ENCODE measurements at places on chromosomes 4 and X.

- no peak for DNase-seq
Observed at GRCh38 chr4:148633720-148634119, 191.5 kb upstream of the NR3C2 start.

- no peak for DNase-seq
Observed at GRCh38 chrX:38221391-38221929, 789 bp upstream of the SRPX start.

GRCh38 chrX:47843363-47843762, 6.7 kb downstream of the ZNF81 start:
- DNase-seq: no peak

DNA sequence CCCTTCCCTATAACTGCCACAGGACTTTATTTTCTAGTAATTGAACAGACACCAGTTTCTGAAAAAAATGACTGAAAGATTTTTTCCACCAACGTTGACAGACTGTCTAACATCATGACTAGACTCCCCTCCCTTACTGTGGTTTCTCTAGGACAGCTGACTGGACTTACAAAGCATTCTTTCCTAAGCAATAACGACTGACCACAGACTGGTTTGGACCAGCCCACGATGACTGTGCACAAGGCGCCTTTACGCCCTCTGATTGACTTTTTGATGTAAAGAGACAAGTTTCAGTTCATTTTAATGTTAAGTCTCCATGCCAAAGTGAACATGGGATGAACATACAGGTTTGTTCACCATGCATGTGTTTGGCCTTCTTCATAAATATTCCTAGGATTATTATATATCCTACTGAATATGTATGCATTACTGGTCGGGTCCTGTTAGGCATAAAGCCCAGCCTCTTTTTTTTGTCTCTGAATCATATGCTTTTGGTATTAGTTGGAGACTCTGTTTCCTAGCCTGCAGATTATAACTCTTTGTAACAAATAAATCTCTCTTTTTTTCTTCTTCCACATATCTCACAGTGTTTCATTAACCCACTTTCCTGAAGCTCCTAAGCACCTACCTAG, 50.5 kb upstream of the UGT2B4 start:
- no peak for DNase-seq

DNA sequence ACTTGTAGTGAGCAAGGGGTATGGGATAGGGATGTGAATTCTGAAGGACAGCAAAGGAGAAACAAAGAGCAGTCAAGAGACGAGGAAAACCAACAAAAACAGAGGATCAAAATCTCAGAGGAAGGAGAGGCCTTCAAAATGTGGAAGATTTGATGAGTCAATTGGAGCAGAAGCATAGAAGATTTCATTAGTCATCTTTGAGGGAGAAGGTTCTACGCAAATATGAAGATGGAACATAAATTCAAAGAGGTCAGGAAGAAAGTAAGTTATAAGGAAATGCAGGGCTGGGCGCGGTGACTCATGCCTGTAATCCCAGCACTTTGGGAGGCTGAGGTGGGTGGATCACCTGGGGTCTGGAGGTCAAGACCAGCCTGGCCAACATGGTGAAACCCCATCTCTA, 35.4 kb downstream of the MID2 start:
- no peak for DNase-seq

- no peak for DNase-seq
Observed at GRCh38 chr4:163332526-163333406, at the start of gene NPY1R. TSS of gene NPY1R (minus strand) at chr4:163332596. CDS start at chr4:163326554, 6,042 bp downstream.

- DNase-seq: no peak
Observed at GRCh38 chr4:169840554-169840953, 82.8 kb upstream of the HPF1 start.

GRCh38 chr4:105344141-105344540, 129.7 kb downstream of the PPA2 start:
- DNase-seq: no peak

DNA sequence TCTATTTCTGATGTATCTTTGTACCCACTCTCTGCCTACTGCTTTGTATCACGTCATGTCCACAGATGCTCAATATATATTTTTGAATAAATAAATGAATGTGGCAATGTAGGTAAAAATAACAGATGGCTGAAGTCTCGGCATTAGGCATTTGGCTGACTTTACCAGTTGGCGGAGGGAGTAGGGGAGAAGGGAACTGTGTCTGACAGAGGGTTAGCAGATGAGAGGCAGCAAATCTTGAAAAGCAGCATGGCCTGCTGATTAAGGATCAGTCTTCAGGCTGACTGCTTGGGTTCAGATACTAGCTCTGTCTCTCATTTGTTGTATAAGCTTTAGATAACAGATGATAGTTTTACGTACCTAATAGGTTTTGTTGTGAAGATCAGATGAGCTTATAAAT, 31.9 kb upstream of the RASGEF1B start:
- no peak for DNase-seq

DNA sequence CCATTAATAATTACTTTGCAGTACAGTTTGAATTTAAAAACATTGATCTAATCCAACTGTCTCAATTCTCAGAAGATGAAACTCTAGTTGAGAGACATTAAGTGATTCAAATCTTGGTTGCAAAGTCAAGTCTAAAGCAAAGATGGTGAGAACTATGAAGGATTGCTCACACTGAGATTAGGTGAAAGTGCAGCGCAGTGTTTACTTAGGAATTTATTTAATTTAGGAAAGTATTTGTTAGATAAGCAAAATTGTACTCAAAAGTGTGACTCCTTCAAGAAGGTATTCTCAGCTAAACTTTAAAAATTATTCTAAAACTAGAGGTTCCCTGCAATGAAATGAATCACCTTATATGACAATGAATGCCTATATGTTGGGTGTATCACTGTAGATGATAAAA, 454.9 kb downstream of the PDGFC start:
- no peak for DNase-seq

DNA sequence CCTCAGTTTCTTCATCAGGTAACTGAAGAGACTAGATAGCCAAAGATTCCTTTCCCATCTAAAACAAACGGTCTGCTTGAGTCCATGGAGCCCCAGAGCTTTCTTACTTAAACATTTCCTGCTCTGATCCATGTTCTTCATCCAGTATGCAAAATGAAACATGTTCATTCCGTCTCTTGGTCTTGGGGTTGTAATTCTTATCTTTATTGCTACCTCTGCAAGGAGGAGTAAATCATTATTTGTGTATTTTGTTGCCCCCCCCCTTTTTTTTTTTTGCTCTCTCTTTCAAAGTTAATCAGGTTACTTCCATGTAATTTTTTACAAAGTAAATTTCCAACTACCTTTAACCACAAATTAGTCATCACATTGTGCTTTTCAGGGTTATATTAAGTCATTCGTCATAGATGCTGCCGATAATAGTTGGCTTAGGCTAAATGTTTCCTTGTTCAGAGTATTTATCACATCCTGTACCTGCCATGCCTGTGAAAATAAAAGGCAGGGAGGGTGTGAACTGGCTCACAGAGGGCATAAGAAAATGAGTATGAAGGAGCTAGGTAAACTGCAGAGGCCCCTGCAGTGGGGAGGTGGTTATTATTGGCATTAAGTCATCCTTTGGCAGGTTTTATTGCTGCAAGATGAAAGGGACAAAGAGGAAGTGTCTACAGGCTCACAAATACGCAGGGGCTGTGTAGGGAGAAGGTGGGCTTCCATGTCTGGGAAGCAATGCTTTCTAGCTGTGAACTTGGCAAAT, 76.7 kb upstream of the HS3ST1 start:
- no peak for DNase-seq

- DNase-seq: no peak
Observed at GRCh38 chr4:189804894-189805293, 135.8 kb upstream of the FRG1 start.

DNA sequence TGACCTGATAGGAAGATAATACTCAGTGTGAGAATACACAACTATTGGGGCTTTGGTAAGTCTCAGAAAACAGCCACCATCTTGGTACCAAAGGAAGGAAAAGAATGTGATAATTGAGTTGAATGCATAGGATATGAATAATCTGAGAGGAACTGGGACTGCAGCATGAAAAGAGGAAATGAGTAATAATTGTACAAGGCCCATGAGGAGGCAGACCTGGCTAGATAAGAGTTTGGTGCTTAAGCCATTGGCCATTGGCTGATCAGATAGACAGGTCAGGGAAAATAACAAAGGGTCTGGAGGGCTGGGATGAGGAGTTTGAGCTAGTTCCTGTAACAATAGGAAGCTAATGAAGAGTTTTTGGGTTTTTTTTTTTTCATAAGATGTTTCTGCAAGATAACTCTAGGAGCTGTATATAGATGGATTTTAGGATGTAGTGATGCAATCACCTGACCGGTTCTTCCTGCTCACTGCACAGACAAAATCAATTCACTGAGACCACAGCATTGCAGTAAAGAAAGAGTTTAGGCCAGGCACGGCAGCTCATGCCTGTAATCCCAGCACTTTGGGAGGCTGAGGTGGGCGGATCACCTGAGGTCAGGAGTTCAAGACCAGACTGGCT, 5.3 kb upstream of the TRMT2B start:
- DNase-seq: no peak

GRCh38 chrX:72392042-72392441, 86.3 kb upstream of the CITED1 start:
- no peak for DNase-seq

- DNase-seq: no peak
Observed at GRCh38 chr4:110055158-110055768, 142.6 kb downstream of the EGF start.

DNA sequence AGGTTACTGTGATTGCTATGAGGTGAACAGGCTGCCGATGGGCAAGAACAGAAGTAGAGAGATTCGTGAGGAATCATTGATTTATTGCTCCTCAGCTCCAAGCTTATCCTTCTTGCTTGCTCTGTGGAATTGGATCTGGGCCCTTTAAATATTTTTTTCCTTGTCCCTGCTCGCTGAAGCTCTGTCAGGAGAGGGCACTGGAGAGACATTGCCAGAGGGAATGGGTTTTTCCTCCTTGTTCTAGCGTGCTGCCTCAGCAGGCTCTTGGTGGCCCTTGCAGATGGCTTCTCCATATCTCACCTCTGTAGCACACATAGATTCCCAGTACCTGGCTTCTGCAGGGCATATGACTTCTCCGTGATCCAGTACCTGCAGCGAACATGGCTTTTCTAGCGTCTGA, 67.4 kb downstream of the CNGA2 start:
- no peak for DNase-seq

- DNase-seq: no peak
Observed at GRCh38 chr4:187366530-187366929, 629.0 kb upstream of the ZFP42 start.
